ENCODE measurements at places on chromosomes 3 and 15.

DNA sequence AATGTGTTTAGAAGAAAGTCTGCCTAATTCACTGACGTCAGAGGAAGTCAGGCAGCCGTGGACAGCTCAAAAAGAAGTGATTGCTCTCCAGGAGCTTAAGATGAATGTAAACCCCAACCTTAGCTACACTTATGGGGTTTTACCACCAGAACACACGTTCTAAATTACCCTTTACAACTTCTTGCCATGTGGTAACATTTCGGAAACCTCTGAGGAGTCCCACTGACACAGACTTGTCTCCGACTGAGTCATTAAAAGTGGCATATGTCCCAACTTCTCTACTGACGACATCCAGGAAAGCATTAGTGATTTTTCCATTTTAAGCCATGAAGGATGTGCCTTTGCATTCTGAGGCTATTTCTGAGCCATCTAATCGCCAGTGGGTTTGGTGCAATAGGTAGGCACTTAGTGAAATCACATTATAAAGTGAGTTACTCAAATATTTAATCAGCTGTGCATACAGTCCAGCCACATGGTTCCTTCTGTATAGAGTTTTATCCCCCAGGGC is 32.4 kb downstream of the C2CD4A start:
- no peak for DNase-seq

- no peak for DNase-seq
Measured at GRCh38 chr15:63922261-63922904, 88.6 kb upstream of the HERC1 start.

DNA sequence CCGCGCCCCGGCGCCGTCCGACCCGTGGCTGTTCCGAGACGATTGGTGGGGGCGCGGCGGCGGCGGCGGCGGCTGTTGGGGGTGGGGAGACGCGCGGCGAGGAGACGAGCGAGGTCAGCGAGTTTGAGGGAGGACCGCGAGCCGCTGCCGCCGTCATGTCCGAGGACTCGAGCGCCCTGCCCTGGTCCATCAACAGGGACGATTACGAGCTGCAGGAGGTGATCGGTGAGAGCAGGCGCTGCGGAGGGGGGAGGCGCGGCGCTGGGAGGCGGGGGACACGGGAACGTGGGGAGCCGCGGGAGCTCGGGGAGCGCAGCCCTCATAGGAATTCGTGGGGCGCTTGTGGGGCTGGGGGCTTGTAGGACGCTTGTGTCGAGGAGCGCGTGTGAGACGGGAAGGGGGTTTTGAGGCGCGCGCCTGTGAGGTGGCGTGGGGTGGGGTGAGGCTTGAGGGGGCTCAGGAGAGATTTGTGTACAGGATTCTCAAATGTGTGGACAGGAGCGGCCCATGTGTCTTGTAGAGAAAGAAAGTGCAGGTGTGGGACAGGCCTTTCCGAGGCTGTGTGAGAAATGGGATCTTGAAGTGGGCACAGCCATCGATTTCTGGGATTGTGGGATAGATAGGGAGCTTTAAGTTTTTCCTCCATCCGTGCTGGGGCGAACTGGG is 518 bp downstream of the OXSR1 start:
- DNase-seq: no peak

DNA sequence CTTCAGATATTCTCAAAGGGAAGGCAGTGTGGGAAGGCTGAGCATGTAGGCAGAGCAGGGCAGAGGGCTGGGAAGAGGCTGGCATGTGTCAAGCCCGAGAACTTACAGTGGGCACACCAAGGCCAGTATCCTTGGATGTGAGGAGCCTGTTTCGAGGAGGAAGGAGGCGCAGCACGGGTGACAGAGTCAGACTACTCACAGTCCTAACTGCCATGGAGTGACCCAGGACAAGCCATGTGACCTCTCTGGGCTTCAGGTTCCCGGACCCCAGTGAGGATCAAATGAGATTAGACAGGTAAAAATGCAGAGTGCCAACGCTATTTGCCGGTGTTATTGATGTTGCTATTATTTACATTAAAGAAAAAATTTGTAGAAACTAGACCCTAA is 65.3 kb downstream of the NSMCE3 start:
- no peak for DNase-seq

GRCh38 chr15:73495181-73495580 is 52.2 kb downstream of the REC114 start:
- DNase-seq: no peak

DNA sequence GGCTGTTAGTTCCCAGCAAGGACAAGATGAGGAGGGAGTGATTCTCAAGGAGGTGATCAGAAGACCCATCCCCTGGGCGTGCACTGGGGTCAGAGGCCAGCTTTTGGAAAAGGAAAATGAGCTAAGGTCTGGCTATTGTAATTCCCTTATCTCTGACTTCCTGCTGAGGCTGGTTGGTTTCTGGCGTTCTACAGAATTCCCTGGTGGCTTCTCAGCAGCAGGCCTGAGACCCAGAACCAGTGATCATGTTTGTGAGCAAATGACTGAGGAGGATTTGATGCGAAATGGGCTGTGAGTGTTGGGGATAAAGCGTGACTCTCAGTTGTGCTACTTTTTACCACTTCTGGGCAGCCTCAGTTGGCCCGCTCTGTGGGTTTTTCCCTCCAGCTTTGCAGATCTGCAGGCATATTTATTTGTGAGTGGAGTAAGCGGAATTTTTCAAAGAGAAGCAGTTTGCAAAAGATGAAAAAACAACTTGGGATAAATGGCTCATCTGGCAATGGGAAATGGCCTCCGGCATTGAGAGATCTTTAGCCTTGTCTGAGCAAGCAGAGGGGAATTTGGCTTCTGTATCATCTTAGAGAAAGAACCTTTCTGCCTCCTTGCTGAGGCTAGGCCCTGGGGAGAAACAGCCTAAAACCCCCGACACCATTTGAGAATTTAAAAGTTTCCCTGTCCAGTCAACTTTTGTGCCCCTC is 102.7 kb downstream of the SLCO3A1 start:
- no peak for DNase-seq

DNA sequence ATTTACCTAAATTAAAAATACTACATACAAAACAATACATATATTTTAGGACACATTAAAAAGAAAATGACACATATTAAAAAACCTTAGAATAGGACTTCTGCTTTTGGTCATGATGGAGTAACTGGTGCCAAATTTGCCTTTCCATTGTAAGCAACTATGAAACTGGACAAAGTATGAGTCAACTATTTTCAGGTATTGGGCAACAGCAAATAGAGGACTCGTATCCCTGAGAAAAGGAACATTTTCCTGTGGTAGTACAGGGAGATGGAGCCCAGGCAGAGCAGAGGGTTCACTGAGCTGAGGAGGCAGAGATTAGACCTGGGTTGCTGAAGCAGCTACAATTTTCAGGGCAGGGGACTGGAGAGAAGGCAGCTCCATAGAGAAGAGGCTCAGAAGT is 14.7 kb downstream of the CCR1 start:
- no peak for DNase-seq

- no peak for DNase-seq
Measured at GRCh38 chr3:99960941-99961340, 143.3 kb downstream of the CMSS1 start.

GRCh38 chr3:184526088-184526433 is 35.5 kb upstream of the EPHB3 start:
- DNase-seq: no peak

GRCh38 chr3:46947546-46947901 is 29.0 kb downstream of the CCDC12 start:
- no peak for DNase-seq

DNA sequence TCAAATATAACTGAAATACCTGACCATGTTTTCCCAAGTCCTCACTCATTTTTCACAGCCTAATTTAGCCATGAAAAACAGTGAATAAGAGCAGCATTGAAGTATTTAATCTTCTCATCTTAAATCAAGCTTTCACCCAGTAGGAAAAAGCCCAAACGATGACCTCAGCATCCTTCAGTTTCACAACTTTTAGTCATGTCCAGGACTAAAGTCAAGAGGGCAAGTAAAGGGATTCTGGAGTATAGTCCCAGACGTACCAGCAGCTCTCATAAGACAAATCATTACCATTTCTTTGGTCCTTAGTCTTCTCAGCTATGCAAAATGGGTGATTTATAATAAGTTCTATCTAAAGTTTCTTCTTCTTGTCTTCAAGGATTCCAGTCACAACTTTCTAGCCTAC is 237.3 kb downstream of the IL5RA start:
- no peak for DNase-seq

- DNase-seq: no peak
Measured at GRCh38 chr3:177362626-177363025, 165.3 kb upstream of the TBL1XR1 start.

DNA sequence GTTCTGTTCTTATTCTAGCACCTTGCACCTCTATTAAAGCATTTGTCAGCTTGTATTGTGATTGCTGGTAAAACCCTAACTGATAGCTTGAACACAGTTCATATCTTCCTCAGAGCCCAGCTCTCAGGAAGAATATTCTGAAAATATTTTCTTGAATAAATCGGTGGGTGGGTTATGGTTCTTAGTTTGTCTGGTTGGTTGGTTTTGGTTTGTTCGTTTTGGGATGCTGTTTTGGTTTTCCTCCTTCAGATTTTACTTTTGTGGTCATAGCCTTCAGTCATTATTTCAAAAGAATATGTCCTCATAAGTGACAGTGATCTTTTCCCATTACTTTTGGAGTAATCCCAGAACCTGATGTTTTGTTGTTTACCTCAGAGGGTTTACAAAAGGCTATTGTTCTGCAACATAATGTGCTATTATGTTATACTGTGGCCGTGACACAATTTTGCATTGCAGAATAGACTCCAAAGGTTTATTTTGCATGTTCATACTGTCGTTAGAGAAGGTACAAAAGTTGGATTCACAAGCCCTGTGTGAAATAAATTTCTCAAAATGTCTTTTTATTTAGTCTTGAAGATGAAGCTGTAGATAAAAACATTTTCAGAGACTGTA is 2.7 kb upstream of the TMEM87A start:
- no peak for DNase-seq

- DNase-seq: no peak
Measured at GRCh38 chr3:34256021-34256420, 457.6 kb downstream of the PDCD6IP start.

DNA sequence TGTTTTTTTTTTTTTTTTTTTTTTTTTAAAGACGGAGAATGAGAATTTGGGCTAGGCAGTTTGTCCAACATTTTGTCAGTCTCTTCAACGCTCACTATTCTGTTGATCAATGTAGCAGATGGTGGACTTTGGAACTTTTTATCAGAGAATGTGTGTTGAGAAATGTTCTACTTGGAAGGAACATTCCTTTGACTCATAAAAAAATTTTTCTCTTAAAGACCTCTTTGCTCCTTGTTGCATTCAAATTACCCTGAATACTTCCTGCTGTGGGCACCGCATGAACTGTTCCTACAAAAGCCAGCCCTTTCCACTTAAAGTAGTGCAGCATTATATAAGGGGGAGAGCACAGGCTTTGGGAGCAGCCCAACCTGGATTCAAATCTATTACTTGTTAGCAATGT is 182.9 kb downstream of the AKAP13 start:
- DNase-seq: no peak

All from CD4-positive, alpha-beta T cell treated with Interleukin-15 for 4 hours (primary cell).